ENCODE measurements at places on chromosomes 7 and 10.

DNA sequence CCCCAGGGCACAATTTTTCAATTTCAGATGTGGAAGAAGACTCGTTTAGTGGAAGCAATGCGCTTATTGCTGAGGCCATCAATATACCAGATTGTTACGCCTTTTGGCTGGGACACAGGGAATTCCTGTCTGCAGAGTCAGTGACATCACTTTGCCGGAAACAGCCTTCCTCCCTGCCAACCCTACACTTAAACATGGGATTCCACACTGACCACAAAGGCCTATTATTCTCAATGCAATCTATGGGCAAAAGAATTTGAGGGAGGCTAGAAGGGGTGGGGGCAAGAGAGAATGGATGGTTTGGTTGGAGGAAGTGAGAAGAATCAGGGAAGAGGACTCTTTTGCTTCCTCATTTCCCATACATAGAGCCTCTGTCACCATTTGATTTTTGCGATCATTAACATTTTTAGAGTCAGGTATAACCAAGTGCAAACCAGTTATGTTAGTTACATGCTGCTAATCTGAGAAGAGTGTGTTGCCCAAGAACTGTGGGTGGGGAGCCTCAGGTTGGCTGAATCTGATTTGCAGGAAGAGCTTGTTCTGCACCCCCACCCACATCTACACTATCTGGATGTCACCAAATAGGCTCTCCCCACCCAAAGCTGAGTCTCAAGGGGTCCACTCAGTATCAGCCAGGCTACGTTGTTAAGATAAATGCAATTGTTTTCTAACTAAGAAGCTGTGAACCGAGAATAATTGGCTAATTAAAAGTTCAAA is 58.2 kb downstream of the ENTPD1 start:
- DNase-seq: no peak

DNA sequence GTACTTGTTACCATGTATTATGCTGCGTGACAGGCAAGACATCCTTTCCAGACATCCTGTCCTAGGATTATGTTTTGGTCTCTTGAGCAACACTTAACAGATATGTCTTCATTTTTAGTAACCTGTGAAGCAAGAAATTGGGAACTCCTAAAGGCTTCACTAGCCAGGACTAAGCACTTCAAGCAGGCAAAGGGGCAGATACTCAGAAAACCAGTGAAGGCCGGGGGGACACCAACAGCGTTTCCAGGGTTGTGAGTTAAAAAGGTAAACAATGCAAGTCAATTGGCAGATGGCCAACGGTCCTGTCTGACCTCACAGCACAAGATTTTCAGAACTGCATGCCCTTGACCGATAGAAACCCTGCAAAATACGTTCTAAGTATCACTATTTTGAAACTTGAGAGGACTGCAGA is 77.6 kb upstream of the SFMBT2 start:
- no peak for DNase-seq

DNA sequence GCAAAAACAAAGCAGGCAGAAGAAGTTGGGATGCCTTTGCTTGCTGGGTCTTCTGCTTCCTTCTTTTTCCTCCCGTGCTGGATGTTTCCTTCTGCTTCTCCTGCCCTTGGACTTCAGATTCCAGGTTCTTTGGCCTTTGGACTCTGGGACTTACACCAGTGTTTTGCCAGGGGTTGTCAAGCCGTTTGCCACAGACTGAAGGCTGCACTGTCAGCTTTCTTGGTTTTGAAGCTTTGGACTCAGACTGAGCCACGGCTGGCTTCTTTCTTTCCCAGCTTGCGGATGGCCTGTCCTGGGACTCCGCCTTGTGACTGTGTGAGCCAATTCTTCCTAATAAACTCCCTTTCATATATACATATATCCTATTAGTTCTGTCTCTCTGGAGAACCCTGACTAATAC is 11.3 kb upstream of the LCOR start:
- DNase-seq: no peak

GRCh38 chr10:72801263-72801868 is 92.2 kb upstream of the OIT3 start:
- no peak for DNase-seq

DNA sequence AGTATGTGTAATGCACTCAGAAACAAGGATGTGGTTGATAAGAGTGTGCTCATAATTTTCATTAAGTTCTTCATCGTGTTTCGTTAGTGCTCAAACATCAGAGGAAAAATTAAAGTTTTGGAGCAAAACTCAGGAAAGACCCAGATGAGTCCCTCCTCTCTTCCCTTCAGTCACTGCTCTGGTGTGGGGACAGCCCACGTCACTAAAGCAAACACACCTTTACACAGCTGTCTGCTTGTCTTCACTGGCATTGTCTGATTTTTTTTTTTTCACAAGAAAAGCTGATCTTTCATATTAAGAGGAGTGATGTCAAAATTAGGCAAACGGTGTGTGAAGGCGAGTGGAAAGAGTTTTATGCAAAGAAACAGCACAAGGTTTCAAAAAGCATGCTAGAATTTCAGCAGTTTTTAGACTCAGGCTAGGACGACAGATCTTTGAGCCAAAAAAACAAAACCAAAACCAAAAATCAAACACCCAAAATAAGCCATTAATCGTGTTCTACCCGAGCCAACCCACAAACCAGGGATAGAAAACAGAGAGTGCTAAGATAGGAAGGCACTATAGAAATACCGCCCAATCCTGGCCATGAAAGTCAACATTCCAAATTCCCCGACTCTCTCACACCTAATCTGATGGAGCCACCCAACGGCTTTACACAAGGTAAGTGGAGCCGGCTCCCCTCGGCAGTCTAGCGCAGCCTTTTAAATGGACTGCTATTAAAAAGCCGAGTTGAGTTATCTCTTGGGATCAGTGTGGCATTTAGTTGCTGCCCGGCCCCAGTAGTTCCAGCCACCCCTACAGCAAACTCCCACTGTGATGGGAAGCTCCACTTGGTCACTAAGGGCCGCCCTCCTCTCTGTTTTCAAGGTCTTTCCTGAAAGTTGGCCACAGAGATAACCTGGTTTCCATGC is 27.9 kb upstream of the GATA3 start:
- no peak for DNase-seq

- no peak for DNase-seq
Observed at GRCh38 chr7:32259931-32260596, 189.9 kb upstream of the PDE1C start.

- no peak for DNase-seq
Observed at GRCh38 chr7:35505066-35505465, 189.9 kb downstream of the HERPUD2 start.

DNA sequence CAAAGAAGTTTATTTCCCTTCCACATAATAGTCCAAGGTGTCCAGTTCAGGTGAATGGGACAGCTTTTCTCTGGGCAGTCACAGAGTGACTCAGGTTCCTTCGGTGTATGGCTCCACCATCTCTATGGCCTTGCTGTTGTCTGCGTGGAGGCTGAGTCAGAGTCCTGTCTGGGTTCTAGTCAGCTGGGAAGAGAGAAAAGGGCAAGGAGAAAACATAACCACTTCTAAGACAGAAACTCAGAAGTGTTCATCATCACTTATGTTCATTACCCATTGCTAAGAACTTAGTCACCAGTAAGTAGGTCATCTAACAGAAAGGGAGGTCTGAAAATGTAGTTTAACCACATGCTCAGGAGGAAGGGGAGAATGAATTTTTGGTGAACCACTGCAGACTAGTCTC is 32.4 kb upstream of the CCDC7 start:
- no peak for DNase-seq

GRCh38 chr10:6988654-6989053 is 408.6 kb upstream of the PRKCQ start:
- DNase-seq: no peak

DNA sequence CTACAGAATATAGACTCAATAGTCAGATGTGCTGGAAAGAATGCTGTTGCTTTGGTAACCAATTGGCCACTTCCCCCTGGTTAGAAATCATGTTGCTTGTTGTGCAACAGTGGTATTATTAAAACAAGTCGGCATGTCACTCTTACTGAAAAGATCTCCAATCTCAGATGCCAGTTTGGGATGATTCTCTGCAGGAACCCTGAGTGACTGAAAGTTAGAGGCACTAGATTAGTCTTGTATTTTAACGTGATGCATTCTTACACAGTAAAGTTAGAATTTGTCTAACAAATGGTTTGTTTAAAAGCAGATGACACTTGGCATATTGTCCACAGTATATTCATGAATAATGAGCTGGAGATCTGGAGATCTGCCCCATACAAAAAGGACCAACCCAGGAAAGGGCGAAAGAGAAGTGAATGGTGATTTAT is 287.6 kb downstream of the TWIST1 start:
- no peak for DNase-seq

GRCh38 chr10:2576892-2577291 is 490.5 kb upstream of the PFKP start:
- DNase-seq: no peak

GRCh38 chr7:134695321-134695860 is 48.7 kb downstream of the BPGM start:
- no peak for DNase-seq

GRCh38 chr10:12699781-12700556 is 301.5 kb downstream of the CCDC3 start:
- no peak for DNase-seq

DNA sequence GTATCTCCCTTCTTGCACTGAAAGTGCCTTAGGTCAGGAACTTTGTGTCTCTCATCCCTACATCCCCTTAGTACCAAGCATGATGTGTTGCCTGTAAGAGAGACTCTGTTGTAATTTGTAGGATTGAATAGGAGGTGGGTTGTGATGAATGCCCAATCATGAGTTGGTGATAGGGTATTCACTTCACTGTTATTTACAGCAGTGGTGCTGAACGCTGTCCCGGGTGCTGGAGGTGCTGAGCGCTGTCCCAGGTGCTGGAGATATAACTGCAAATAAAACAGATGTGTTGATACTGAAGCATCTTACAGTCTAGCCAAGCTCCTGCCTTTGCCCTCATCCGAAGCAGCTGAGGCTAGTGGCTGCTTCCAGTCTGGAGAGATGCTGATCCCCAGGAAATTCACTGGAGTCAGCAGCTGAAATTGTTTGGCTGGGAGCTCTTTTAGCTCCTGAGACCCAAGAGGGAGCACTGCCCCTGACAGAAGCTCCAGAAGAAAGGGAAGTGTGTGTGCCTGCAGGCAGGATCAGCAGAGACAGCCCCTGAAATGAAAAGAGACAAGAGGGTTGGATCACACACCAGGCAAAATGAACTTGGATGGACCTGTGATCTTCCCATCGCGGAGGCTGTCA is 183.4 kb downstream of the SORCS3 start:
- DNase-seq: no peak

- DNase-seq: no peak
Observed at GRCh38 chr10:111593578-111593977, 516.7 kb downstream of the ADRA2A start.

DNA sequence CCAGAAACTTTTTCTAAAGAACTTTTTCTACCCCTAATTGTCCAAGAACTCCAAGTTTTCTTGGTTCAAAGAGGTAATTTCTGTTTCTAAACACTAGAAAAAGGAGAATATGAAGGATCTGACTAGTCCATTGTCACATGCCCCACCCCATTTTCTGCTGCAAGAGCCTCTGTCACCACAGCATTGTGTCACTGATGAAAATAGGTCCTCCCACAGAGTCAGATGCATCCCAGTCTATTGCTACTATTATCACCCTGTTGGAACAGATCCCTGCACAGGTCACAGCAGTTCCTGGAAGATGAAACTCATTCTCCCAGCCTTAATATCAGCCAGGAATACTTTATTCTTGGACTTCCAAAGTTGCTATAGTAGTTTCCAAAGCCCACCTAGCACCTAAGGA is 7.5 kb upstream of the CFTR start:
- no peak for DNase-seq

DNA sequence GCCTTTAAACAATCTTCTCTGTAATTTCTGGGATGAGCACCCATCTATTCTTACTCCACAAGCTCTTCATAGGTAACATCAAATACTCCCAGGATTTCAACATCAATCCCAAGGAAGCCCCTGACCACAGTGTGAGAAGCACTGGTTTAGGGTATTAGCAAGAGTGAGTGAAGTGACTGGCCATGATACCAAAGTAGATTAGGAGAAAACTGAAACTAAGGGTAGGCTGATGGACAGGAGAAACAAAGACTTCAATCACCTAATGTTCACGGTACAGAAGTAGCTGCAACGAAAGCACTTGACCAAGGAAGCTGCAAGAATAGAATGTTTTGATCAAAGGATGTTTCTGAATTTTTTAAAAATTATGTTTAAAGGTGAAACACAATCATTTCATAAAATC is 49.8 kb downstream of the LMBR1 start:
- no peak for DNase-seq

DNA sequence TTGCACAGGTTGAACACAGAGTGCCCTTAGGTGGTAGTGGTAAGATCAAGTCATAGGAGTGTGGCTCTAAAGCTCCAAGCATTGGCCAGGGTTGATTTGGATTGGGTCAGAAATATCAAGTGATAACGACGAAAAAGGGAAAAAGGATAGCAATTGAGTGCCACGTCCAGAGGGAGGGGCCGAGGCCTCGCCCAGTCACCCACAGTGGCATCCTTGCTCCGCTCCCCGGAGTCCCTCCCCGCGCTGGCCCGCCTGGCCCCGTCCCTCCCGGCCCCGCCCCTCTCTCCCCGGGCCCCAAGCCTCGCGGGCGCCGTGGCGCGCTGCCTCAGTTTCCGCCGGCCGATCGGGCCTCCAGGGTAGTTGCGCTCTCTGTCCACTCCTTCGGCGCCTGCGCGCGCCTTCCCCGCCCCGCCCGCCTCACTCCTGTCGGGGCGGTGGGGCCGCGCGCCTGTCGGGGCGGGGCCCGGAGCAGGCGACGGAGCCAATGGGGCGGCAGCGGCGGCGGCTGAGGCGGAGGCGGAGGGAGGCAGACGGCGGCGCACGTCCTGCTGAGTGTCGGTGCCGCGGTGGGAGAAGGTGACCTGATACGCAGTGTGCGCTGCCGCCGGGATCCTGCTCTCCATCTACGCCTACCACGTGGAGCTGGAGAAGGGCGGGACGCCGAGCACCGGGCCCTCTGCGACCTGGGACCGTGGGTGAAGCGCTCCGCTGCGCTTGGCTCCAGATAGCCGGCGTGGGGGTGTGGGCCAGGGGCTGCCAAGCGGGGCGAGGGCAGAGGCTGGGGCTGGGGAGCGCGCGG is 209.1 kb upstream of the ZNF722 start:
- no peak for DNase-seq

- no peak for DNase-seq
Observed at GRCh38 chr7:36280840-36281812, 108.5 kb upstream of the ANLN start.

DNA sequence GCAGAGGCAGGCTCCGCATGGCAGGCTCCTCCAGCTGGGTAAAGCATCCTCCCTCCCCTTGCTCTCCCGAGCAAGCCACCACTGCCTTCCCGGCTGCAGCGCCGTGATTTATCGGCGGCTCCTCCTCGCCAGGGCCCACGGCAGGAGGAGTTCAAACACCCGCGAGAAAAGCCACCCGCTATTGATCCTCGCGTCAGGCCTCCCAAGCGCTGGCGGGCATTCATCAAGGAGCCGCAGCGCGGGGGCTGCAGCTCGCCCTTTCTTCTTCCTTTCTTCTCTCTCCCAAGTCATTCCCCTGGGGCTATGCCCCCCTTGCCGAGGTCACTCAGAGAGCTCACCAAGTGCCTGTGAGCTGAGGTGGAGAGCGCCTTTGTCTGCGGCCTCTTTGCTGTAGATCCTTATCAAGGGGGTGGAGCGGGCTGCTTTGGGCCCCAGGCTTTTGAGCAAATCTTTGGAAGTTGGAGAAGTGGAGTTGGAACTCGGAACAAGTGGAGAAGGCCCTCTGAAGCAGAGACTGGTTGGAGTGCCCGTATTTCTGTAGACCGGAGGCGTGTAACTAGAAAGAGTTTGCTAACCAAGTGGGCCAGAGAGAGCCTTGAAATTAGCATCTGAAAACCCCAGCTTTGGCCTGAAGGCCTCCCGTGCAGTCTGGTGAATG is 107.2 kb upstream of the PPIF start:
- DNase-seq: no peak
